ENCODE measurements at places on chromosomes 2 and 18. TPM values are rescaled to one million over a fixed set of nuclear protein-coding genes. Genes with fewer than 3 reads are reported as not detected.

DNA sequence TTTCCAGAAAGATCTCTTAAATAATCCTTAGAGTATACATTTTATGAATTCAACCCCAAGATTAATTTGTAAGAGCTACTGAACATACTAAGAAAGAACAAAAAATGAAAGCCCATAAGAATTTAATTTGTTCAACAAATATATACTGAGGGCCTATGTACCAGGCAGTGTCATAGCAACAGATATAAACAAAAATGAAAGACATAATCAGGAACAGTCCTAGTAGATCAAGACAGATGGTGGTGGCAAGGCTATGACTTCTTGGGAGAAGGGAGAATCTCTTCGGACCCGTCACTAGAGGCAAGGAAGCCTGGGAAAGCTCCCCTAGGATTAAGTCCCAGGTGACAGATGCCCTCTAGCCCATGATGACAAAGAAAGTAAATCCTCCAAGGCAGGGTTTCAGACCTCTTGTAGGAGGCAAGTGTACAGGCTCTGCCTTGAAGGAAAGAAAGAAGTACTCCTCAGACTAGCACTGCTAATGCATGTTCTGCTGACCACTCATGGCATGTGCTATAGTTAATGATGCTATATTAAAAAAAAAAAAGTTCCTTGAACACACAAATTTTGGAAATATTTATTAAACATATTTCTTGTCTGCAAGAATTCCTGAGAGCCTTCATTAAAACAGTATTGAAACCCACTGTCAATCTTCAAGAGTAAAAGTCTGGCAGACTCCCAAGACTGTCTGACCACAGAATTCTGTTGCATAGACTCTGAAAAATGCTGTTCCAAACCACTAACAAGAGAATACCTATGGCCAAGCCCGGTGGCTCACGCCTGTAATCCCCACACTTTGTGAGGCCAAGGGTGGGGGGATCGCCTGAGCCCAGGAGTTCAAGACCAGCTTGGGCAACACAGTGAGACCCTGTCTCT lies 31.5 kb downstream of the NOL10 start:
- no peak for DNase-seq

GRCh38 chr2:116917196-116917595 lies 897.3 kb upstream of the DDX18 start:
- no peak for DNase-seq

- DNase-seq, result no peak
Observed at GRCh38 chr18:46821856-46822711, 65.2 kb upstream of the ST8SIA5 start.

DNA sequence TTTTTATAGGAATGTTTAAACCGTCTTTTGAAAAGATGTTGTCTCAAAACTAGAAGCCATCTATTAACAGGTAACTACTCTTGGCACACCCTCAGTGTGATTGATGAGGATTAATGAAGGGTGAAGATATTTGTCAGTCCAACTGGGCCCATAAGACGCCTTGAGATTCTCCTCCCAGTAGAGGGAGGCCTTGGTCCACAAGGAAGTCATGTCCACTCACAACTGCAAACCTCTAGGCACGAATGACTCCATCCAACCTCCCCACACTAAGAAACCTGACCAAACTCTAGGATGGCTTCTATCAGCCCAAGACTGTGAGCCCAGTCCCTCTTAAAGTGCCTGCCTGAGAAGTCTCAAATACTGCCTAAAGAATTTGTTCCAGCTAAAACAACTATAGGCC lies 19.2 kb upstream of the GRP start:
- DNase-seq, result no peak

- DNase-seq, result no peak
Observed at GRCh38 chr2:166410828-166411472, 35.2 kb upstream of the SCN9A start.

Gene ALMS1
- total RNA-seq, result 28.2 TPM

- no peak for DNase-seq
Observed at GRCh38 chr2:197079414-197079813, 152.9 kb upstream of the PGAP1 start.

DNA sequence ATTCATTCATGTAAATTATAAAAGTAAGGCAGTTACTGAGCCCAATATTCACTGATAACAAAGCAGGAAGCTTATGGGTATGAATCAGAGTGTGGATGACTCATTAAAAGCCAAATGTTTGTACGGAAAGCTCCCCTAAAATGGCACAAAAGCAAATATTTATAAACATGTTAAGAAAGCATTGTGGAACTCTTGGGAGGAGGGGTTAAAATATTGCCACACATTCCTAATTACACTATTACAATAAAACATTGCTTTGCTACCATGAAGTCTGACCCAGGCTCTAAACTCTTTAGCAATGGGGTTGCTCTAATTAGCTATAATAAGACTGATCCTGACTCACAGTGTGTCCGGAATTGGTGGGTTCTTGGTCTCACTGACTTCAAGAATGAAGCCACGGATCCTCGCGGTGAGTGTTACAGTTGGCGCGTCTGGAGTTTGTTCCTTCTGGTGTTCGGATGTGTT lies 110.9 kb downstream of the NAB1 start:
- DNase-seq, result no peak

DNA sequence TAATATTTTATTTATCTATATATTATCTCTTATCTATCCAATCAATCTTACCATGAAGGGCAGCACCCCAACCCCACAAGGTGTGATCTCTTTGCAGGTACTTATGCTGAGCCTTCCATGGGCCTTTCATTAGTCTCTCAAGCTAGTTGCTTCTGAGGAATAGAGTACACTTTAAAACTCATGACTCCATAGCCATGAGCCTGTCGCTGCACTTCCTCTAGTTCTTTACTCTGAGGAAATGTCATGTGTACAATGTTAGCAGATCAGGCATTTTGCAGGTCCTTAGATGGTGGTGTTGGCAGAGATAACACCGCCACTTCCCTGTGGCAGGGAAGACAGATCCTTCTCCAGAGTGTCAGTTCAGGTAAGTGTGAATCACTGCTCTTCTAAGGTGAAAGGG lies 29.5 kb upstream of the STAT4 start:
- DNase-seq, result no peak

- DNase-seq, result no peak
Observed at GRCh38 chr18:1244397-1245122, 339.9 kb downstream of the ADCYAP1 start.

DNA sequence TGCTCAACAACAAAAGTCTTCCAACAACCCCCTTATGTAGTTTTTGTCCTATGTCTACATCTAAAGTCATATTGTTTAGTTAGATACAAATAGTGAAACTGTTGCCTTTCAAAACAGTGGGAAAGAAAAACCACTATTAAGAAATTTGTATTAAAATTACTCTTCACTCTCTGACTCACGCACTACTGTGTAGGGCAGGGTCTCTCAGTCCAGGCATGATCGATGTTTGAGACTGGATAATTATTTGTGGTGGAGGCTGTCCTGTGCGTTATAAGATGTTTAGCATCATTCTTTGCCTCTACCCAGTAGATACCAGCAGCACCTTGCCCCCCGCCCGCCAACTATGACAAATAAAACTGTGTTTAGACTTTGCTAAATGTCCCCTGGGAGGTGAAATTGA lies 369.4 kb upstream of the ZEB2 start:
- DNase-seq, result no peak

Gene KCNE4
- 7.3 TPM for total RNA-seq

DNA sequence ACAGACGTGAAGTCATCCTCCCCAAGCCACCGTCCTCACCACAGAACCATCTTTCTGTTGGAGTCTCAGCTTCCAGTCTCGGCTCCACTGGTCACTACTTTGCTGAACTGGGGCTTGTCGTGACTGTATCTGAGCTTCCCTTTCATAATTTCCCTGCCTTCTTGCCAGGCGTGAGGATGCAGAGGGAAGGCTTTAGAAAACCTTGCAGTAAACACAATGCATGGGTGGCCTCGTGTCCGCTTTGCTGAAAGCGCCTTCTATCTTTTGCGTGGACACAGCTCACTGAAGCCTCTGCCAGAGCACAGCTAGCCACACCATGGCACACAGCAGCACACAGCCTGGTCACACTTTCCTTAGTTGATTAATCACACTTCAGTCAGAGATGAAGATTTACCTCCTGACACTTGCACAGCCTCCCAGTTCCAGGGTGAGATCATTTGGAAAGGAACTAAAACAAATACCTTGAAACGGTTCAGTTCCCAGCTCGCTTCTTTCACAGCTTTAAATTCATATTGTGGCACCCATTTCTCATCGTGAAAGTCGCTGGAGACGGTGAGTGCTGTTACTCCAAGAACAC lies 2.8 kb upstream of the GPR45 start:
- no peak for DNase-seq

DNA sequence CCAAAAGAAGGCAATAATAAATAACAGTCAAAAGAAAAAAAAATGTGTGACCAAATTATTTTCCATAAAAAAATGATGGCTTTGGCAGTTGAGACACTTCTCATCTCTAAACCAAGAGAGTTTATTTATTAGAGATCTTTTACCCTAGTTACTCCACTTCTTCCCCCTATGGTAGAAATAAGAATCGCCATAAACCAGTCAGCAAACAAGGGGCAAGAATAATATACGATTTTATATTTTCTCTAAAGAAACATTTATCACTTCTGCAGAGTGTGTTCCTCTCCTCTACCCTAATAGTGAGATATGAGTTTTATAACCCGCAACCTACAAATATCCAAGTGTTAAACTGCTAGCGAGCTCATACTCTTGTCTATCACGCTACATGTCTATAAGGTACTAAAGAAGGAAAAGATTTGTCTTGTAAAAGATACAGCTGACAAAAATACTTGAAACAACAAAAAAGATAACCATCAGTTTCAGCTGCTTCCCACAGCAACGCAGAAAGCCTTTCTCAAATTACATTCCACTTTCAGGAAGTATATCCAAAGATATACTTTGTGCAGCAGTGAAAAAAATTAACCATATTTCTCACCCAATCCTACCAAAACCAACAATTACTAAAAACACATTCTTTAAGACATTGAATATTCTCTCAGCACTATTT lies 2.3 kb downstream of the RNF103 start:
- no peak for DNase-seq

- DNase-seq, result no peak
Observed at GRCh38 chr2:120770176-120770575, 34.5 kb downstream of the GLI2 start.

DNA sequence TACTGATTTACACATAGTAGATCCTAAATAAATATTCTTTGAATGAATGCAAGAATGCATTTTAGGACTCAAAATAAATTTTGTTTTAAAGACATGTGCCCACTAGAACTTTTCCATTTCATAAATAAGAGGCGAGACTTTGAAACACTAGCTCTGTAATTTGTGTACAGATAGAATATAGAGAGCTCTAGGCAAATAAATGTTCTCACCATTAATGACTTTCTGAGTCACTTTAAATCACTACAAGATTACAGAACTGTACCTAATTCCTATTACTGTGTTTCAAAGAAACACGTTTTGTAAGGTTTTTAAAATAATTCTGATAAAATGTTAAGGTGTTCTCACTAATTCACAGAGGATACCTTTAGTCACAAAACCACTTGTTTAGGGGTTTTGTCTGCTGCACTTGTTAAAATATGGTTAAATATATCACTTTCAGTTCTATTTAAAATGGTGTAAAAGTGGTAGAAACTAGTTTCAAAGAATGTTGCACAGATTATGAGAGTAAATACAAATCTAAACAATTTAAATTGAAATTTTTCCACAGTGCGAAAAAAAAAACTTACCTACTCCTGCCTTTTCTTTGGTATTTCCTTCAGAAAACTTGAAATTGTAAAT lies 158.7 kb upstream of the ZC3H15 start:
- DNase-seq, result no peak

Gene SF3B6
- total RNA-seq, result 62.5 TPM

DNA sequence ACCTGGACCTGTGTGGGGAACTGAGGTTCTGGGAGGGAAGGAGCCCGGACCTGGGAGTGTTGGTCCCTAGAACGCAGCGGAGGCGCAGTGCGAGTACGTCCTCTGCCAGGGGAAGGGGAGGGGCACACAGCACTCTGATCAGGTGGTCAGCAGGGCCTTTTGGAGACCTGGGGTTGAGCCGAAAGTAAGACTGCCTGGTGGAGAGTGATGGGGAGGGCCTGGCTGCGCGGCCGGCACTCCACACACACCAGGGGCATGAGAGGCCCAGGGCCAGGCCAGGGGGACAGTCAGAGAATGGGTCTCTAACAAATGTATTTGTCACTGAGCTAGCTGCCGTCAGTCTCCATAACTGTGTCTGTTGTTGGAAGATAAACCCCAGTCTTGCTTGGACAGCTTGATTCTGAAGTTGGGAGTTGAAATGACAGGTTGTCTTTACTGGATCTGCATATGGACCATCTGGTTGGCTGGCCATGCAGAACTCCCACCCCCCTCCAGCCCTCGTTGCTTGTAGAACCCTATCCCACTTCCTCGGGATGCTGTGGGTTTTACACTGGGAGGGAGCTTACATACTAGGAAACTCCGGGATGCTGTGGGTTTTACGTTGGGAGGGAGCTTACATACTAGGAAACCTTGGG lies 75.4 kb upstream of the NFATC1 start:
- DNase-seq, result no peak

Gene UGT1A9
- not detected for total RNA-seq

DNA sequence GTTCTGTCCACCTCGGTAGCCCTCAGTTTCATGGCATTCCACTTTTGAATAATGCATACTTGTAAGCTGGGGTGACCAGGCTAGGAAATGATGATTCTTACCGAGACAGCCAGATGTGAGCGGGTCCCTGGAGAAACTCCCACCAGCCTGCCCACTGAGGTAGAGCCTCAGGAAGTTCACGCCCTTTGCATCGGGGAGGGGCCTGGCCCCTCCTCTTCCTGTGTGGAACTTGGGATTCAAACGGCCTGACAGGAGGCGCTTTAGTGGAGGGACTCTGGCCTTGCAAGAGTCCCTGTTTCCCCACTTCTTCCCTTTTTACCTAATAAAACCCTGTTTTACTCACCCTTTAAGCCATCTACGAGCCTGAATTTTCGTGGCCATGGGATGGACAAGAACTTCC lies 44.6 kb downstream of the MRO start:
- DNase-seq, result no peak

DNA sequence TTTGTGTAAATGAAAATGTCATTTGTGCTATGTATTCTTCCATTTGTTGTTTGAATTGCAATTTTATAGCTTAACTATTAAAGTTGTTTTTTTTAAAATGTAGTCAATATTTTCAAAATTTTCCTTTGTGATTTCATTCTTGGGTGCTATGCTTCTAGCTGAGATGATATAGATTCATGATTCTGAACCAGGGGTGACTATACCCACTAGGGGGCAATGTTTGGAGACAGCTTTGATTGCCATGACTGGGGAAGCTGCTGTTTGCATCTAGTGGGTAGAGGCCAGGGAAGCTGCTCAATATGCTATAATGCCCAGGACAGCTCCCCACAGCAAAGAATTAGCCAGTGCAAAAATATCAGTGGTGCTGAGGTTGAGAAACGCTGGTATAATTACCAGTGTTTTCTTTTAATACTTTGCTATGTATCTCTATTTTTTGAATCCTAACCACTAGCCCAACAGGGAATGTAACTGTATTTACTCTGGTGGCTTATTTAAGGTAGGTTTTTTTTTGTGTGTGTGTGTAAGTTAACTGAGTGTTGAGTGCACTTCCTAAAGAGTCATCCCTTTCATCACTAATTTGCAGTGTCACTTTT lies 99.7 kb downstream of the MEP1B start:
- no peak for DNase-seq

Gene MATN3
- total RNA-seq, result 8.8 TPM

- DNase-seq, result no peak
Observed at GRCh38 chr18:60508108-60508507, 135.5 kb upstream of the MC4R start.
